Hematopoietic multipotent progenitor cell treated with erythropoietin and hydrocortisone succinate and interleukin-3 and kit ligand, for 4 days (in vitro differentiated cells): ENCODE measurements at places on chromosomes 7 and 10.

DNA sequence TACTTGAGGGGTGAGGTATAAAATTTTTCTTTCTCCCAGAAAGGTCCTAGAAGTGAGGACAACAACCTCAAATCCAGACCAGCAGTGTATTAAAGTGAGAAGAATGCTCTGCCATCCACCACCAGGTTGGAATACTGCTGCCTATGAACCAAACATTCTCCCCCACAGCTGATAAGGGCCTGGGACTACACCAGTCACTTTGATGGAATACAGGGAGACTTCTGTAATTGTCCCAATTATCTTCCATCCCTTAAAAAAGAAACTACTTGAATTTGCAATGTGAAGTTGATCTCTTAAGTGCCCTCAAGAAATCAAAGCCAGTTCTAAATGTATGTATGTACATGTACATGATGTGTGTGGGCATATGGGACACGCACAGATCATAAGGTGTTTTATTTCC lies 3.0 kb downstream of the TBX20 start:
- DNase-seq: no peak

GRCh38 chr7:129713544-129713943 lies 102.0 kb downstream of the NRF1 start:
- peak; percentile 14 for DNase-seq

DNA sequence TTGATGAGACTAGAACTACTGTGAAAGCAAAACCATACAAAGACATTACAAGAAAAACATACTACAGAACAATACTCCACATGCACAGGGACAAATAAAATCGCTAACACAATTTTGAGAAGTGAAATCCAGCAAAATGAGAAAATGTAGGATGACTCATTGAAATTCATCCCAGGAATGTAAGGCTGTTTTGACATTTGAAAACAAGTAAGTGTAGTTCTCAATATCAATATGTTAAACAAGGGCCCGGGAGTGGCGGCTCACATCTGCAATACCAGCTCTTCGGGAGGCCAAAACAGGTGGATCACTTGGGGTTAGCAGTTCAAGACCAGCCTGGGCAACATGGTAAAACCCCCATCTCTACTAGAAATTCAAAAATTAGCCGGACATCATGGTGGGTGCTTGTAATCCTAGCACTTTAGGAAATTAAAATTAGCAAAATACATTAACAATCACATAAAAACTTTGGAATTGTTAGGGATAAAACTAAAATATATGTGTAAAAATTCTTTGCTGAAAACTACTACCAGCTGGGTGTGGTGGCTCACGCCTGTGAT lies 113.7 kb upstream of the ADARB2 start:
- no peak for DNase-seq

GRCh38 chr10:72062382-72062781 lies 26.0 kb downstream of the SPOCK2 start:
- no peak for DNase-seq

- DNase-seq: no peak
Measured at GRCh38 chr10:133420579-133420978, 3.8 kb downstream of the SPRN start.

DNA sequence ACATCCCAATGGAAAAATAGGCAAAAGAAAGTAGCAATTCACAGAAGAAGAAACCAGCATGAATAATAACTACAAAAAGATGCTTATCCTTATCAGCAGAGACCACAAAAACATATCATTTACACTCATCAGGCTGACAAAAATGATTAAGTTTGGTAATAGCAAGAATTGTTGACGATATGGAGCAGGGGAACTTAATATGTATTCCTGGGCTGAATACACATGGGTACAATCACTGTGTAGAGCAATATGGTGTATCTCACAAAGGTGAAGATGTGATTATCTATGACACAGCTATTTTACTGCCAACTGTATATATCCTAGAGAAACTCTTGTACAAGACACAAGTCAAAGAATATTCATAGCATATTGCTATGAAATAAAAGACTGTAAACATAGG lies 141.8 kb upstream of the NOBOX start:
- DNase-seq: peak; percentile 20

- DNase-seq: no peak
Measured at GRCh38 chr10:101867931-101868330, 24.3 kb upstream of the KCNIP2 start.

- peak; percentile 22 for DNase-seq
Measured at GRCh38 chr7:121020249-121020988, 31.9 kb downstream of the CPED1 start.
